Activated naive CD8-positive, alpha-beta T cell treated with anti-CD3 and anti-CD28 coated beads, Interleukin-2, amount 50 U/mL, for 24 hours (primary cell): ENCODE measurements at places on chromosomes 1 and 21.

DNA sequence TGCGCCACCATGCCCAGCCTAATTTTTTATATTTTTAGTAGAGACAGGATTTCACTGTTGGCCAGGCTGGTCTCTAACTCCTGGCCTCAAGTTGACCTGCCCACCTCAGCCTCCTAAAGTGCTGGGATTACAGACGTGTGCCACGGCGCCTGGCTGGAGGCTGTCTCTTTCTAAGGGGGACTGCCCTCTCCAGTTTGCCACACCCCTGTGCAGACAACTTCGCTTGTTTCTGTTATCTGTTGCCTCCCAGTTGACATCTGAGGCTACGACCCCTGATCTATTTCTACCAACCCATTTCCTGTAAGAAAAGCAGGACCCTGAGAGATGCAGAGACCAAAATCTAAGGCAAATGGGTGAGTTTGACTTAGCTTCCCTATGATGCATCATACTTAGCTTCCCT is 24.0 kb upstream of the VASH2 start:
- no peaks in the 10 kb centered on the region for H3K36me3 ChIP-seq
- H3K27me3 ChIP-seq: peaks cover 11% of the 10 kb centered on the region
- no peak for DNase-seq
- H3K4me3 ChIP-seq: no peak overlapping the region
- no peaks in the 10 kb centered on the region for H3K4me1 ChIP-seq
- H3K27ac ChIP-seq: no peak overlapping the region

DNA sequence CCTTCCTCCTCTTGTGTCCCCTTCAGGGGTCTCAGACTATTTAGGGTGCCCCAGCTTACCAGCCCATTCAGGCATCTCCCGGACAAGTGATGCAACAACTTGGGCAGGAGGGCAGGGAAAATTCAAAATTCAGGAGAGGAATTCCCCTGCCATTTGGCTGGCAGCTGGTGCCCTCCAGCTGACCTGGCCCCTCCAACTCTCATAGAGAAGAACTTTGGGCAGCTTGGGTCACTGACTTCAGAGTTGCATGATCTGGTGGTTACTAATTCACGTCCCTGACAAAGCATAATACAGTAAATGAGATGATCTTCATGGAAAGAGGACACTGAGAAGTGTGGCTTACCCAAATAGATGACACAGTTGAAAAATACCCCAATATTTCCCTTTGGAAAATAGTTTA is at the start of gene FCAMR:
FCAMR (minus strand) TSS at position 15 of the 400 bp plus-strand sequence. CDS start 335 bp downstream, outside the sequence.
- H3K4me3 ChIP-seq: no peak within 1 kb of the TSS
- DNase-seq: no peak
- no peaks in the 10 kb centered on the region for H3K36me3 ChIP-seq
- no peak within 1 kb of the TSS for H3K27ac ChIP-seq
- H3K4me1 ChIP-seq: peaks cover 19% of the 10 kb centered on the region

- H3K4me3 ChIP-seq: no peak overlapping the region
- peaks cover 49% of the 10 kb centered on the region for H3K27me3 ChIP-seq
- no peak overlapping the region for H3K27ac ChIP-seq
- H3K36me3 ChIP-seq: no peaks in the 10 kb centered on the region
- H3K4me1 ChIP-seq: peaks cover 6% of the 10 kb centered on the region
Measured at GRCh38 chr1:85570446-85571180, 9.9 kb upstream of the CCN1 start.

- H3K27ac ChIP-seq: no peak overlapping the region
- no peaks in the 10 kb centered on the region for H3K27me3 ChIP-seq
Measured at GRCh38 chr1:172414331-172414730, 6.2 kb upstream of the C1orf105 start.

GRCh38 chr21:14675774-14676530 is 129.8 kb upstream of the SAMSN1 start:
- H3K36me3 ChIP-seq: no peaks in the 10 kb centered on the region
- peak overlapping the region; percentile 42 for H3K4me3 ChIP-seq
- H3K4me1 ChIP-seq: peaks cover 41% of the 10 kb centered on the region
- H3K27ac ChIP-seq: peak overlapping the region; percentile 88
- no peak for DNase-seq

DNA sequence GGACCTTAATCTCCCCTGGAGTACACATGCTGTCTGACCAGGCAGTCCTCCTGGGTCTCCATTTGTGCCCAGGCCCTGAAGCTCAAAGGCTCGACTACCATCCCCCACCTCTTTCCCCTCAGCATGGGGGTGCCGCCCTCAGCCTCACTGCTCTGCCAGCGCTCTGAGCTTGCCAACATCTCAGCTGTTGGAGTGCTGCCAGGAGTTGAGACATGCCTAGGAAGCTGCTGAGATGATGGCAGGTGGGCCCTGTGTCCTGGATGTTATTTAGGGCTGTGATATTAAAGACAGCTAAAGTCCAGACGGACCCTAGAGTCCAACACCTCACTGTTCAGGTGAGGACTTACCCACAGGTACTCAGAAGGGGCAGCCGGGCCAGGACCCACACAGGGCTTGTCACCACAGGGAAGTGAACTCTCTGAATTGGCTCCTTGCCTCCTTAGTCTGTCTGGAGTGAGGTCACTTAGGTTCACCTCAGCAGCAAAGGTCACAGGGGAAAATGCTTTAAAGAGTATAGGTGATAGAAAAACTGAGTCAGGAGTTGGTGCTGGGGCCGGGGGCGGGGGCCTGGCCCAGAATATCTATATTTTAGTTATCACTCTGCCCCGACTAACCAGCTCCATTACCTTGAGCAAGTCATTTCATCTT is 19.7 kb upstream of the KCNC4 start:
- peaks cover 13% of the 10 kb centered on the region for H3K4me1 ChIP-seq
- H3K4me3 ChIP-seq: no peak overlapping the region
- H3K36me3 ChIP-seq: no peaks in the 10 kb centered on the region
- DNase-seq: peak; percentile 25
- peaks cover 3% of the 10 kb centered on the region for H3K27me3 ChIP-seq

DNA sequence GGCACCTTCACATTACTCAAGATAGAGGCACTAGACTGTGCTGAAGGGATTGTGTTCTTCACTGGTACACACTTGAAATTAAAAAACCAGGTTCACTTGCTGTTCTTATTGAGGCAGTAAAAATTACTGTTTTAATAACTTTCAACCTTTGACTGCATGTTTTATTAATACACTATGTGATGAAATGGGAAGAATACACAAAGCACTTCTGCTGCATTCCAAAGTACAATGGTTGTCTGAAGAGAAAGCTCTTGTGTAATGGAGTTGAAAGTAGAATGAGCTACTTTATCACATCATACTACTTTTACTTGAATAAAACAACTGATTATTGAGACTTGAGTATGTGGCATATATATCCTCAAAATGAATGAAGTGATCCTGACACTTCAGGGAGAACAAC is 49.7 kb downstream of the LRRC8C start:
- no peak for DNase-seq
- no peaks in the 10 kb centered on the region for H3K27me3 ChIP-seq
- H3K27ac ChIP-seq: peak overlapping the region; percentile 31
- H3K4me3 ChIP-seq: no peak overlapping the region
- peaks cover 72% of the 10 kb centered on the region for H3K36me3 ChIP-seq
- peaks cover 71% of the 10 kb centered on the region for H3K4me1 ChIP-seq

GRCh38 chr1:215001419-215002021 is 81.0 kb upstream of the KCNK2 start:
- DNase-seq: no peak
- no peaks in the 10 kb centered on the region for H3K27me3 ChIP-seq

DNA sequence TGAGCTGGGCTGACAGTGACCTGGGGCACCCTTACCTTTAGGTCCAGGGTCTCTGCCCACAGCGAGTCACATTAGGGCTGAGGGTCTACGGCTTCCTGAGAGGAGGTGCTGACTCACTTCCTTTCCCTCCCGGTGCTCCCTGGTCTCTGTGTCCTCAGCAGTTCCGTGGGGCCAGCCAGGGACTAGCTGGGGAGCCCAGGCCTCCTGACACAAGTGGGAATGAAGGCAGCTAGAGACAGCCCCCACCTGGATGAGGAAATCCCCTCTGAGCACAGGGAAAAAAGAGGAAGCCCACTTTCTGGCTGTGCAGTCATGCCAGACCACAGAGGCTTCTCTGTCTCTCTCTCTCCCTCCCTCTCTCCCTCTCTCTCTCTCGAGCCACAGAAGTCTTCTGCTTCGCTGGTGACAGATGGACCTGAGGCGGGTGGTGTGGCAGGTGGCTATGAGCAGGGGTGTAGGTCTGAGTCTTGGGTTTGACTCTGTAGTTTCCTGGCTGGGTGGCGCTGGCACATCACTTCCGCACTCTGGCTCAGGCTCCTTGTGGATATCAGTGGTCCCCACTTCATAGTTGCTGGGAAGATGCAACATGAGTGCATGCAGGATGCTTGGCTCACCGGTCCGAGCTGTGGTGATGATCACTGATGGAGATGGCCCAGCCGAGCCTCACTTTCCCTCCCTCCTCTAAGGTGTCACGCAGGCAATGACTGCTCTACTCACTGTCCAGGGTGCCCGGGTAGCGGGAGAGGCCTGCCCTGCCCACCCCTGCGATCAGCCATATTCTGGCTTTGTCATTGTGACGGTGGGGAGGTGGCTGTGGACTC is 3.5 kb downstream of the SLC66A1 start:
- H3K27me3 ChIP-seq: no peaks in the 10 kb centered on the region
- peaks cover 47% of the 10 kb centered on the region for H3K4me1 ChIP-seq
- no peaks in the 10 kb centered on the region for H3K36me3 ChIP-seq
- peak overlapping the region; percentile 53 for H3K27ac ChIP-seq
- DNase-seq: no peak
- H3K4me3 ChIP-seq: no peak overlapping the region

DNA sequence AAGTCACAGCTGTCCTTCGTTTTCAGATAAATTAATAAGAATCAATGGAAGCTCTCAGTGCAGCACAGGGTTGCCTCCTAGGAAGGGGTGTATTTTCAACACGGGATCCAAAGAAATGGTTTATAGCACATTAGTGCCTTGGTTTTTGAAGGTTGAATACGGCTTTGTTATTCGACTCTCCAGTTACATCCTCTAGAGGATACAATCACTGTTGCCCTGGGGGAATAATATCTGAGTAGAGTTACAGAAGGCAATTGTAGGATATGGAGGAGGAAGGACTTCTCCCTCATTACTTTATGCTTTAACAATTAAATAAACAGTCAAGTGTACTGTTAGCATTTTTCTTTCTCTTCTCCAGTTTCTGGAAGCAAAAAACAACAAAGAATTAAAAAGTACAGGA is 14.3 kb upstream of the ZNF326 start:
- H3K4me3 ChIP-seq: no peak overlapping the region
- peaks cover 3% of the 10 kb centered on the region for H3K27me3 ChIP-seq
- H3K27ac ChIP-seq: no peak overlapping the region
- DNase-seq: no peak

DNA sequence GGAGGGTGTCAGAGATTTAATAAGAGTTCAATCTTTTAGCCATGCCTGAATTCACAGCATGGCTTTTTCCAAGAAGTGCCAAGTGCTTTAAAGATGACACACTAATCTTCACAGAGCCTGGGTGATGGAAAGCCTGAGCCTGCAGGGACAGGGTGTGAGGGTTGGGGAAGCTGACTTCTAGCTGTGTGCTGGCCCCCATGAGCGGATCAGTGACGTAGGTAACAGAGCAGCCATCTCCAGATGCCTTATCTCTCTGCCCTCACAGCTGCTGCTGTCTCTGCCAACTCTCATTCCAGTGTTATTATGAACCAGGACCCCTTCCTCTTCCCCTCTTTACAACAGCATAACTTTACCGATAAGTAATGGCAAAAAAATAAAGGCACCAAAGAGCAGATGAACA is 30.6 kb downstream of the FAM78B start:
- no peak for DNase-seq
- no peaks in the 10 kb centered on the region for H3K36me3 ChIP-seq
- no peaks in the 10 kb centered on the region for H3K4me1 ChIP-seq
- H3K4me3 ChIP-seq: no peak overlapping the region
- H3K27me3 ChIP-seq: peaks cover 3% of the 10 kb centered on the region

DNA sequence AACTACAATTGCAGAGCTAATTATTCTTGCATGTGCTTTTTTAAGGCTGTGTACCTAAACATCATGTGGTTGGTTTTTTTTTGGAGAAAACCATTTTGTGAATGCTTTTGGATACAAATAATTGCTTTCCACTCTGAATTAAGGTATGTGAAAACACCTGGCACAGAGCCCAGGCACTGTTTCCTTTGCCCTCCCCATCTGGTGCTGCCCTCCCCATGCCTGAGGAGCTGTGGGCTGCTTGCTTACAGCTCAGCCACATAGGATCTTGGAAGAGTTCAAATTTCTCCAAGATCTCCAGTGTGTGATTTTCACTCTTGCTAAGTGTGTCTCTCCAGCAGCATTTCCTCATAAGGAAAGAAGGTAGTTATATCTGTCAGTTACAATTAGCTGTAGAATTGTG is 27.8 kb downstream of the DNM3 start:
- no peak overlapping the region for H3K4me3 ChIP-seq
- DNase-seq: no peak
- no peaks in the 10 kb centered on the region for H3K36me3 ChIP-seq
- H3K4me1 ChIP-seq: no peaks in the 10 kb centered on the region
- peaks cover 3% of the 10 kb centered on the region for H3K27me3 ChIP-seq
- H3K27ac ChIP-seq: no peak overlapping the region

- H3K27me3 ChIP-seq: no peaks in the 10 kb centered on the region
- peaks cover 4% of the 10 kb centered on the region for H3K4me1 ChIP-seq
- H3K27ac ChIP-seq: no peak overlapping the region
- no peak for DNase-seq
Measured at GRCh38 chr1:231861541-231862481, 235.2 kb downstream of the DISC1 start.

- no peak for DNase-seq
- H3K4me3 ChIP-seq: no peak overlapping the region
- H3K27me3 ChIP-seq: no peaks in the 10 kb centered on the region
- H3K27ac ChIP-seq: no peak overlapping the region
Measured at GRCh38 chr1:51627672-51628071, 10.8 kb downstream of the OSBPL9 start.
